ENCODE measurements at places on chromosomes 2 and 18.
A peak's percentile ranks its signal among the peaks of the same experiment; 100 is the strongest.

GRCh38 chr2:147173189-147173581, 671.6 kb upstream of the ACVR2A start:
- DNase-seq, result no peak

- peak; percentile 49 for DNase-seq
Measured at GRCh38 chr2:3423492-3424170, 44.1 kb downstream of the TRAPPC12 start.

DNA sequence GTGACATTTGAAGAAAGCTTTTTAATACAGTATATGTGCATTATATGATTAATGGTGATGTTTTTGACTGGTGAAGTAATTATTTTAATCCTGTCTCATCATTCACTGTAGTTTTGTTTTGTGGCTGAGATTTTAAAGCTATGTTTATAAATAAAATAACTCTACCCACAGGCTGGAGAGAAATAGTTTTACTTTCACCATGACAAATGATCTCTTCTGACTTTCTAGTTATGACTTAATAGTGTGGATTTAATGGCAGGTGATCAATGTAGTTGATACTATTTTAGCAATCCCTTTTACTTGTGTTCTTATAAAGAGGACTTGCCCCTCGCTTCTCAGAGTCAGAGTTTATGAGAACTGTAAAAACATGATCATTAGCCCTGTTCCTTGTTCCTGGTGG, 289.5 kb upstream of the SIX3 start:
- DNase-seq, result no peak

DNA sequence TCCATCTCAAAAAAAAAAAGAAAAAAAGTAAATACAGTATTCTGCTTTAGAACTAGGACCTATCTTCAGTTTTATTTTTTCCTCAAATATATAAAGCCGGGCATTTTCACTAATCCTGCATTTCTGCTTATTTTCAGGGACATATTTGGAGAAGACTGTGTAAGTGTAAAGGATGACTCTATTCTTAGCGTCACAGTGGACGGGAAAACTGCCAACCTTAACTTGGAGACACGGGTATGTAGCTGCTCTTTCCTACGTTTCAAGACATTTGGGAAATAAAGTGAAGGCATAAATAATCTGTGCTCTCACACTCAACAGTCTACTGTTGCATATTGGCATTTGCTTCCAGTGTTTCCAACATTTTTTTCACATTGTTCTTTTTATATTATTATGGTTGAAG, 3.1 kb upstream of the IAH1 start:
- no peak for DNase-seq

DNA sequence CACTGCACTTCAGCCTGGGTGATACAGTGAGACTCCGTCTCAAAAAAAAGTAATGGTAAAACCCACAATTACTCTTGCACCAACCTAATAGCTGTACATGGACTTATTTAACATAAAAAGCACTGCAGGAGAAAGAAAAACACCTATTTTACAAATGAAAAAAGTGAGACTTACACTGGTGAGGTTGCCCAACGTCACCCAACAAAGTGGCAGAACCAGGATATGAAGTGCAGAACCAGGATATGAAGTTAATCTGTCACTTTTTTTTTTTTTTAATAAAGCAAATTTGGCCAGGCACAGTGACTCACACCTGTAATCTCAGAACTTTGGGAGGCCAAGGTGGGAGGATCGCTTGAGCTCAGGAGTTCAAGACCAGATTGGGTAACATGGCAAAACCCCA, 13.5 kb upstream of the STK17B start:
- no peak for DNase-seq

DNA sequence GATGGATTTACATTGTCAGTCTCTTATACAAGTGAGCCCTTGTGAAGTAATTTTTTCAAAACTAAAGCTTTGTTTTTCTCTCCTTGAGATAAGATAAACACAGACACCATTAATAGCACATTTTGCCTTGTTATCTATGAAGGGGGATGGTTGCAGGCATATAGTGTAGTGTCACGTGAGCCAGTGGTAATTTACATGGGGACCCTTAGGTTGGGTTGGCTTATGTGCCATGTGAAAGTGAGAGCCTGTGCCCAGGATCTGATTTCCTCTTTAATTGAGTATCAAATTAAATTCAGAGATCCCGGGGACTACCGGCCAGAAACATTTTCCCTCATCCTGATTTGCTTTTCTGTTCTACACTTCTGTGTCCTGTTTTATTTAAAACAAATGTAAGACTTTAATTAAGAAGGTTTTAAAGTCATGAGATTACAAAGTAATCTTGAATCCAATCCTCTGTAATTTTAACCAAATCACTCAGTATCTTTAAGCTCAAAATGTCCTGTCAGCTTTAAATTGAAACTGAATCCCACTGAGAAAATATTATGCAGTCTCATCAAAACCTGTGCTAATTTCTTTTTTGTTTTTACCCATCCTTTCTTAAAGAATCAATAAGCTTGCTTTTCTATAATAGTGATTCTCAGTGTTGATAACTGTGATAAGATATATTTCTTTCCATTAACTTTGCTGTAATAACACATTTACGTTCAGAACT, 63.8 kb downstream of the PTPRM start:
- no peak for DNase-seq

DNA sequence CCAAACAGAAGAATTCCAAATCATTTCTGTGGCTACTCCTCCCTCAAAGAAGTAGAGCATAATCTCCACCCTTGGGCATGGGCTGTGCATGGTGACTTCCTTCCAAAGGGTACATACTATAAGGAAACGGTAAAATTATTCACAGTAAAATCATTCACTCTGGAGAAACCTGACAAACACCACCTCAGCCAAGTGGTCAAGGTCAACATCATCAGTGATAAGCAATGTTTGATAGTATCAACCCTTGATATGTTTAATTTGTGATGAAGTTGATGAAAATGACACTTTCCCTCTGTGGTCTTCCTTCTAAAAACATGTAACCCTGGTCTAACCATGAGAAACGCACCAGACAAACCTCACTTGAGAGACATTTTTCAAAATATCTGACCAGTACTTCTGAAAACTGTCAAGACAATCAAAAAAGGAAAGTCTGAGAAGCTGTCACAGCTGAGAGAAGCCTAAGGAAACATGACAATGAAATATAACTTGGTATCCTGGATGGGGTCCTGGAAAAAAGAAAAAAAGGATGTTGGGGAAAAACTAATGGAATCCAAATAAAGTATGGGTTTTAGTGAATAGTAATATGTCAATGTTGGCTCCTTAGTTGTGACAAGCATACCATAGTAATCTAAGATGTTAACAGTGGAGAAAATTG, 9.4 kb upstream of the TXNDC2 start:
- no peak for DNase-seq

GRCh38 chr2:149141046-149141445, 102.5 kb downstream of the LYPD6B start:
- DNase-seq, result no peak

- DNase-seq, result no peak
Measured at GRCh38 chr2:42386682-42387081, 25.7 kb upstream of the COX7A2L start.

DNA sequence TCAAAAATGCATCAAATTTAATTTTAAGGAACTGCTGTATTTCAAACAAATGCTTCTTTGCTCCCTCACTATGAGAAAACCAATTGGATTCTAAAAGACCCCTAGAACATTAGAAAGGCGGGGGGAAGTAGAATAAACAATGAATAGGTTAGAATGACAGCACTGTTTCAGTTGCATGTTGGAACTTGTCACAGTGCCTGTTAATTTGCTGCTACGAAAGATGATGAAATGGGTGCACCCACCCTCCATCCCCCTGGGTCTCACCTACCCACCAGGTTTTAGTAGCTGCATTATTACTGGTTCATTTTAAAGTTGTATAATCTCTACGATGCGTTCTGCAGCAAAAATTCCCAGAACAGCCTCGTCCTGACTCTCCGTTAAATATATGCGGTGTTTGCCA, 193.0 kb upstream of the COPS8 start:
- no peak for DNase-seq

- DNase-seq, result no peak
Measured at GRCh38 chr2:64629329-64629781, 24.4 kb downstream of the SERTAD2 start.

DNA sequence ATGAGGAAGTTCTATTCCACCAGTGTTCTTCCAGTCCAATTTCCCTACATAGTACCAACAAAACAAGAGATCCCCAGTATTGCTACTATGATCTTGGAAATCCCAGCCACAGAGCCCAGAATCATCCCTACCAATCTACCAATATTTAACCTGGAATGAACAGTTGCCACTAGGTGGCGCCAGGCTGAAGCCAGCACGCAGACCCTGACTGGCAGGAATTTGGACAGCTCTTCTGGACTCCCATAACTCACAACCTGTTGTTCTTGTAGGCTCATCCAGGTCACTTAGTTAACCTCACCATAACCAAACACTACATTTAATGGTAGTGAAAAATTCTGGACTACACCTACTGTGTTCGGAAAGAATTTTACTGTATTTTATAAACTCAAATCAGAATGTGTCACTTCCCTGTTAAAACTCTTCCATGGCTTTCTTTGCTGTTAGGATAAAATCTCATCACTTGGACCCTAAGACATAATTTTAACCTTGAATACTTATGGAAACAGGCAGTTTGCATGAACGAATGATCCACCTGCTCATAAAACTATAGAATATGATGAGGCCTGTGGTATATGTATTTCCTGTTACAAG, 59.8 kb upstream of the SLC38A11 start:
- peak; percentile 24 for DNase-seq

GRCh38 chr2:134231301-134231964, 22.4 kb upstream of the MGAT5 start:
- no peak for DNase-seq

GRCh38 chr2:24400207-24400907, 40.0 kb upstream of the ITSN2 start:
- DNase-seq, result no peak

GRCh38 chr2:173614265-173614930, 259.7 kb downstream of the CDCA7 start:
- DNase-seq, result no peak

DNA sequence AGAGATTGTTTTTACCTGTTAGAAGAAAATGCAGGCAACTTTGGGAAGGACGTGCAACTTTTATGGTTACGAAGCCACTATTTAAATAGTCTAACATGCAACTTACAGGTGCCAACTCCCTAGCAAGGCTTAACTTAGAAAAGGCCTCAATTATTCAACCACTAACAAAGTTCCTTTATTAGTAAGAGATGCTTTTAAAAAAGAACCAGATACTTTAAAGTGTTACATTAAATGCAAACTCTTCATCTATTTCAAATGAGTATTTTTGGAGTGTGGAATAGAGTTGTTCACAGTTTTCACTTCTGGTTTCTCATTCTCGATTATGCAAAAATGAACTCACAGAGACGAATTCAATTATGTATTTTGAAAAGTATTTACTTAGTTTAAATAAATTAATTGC, 51.7 kb downstream of the PELI1 start:
- DNase-seq, result no peak

- no peak for DNase-seq
Measured at GRCh38 chr18:48670751-48671560, 132.1 kb downstream of the CTIF start.

DNA sequence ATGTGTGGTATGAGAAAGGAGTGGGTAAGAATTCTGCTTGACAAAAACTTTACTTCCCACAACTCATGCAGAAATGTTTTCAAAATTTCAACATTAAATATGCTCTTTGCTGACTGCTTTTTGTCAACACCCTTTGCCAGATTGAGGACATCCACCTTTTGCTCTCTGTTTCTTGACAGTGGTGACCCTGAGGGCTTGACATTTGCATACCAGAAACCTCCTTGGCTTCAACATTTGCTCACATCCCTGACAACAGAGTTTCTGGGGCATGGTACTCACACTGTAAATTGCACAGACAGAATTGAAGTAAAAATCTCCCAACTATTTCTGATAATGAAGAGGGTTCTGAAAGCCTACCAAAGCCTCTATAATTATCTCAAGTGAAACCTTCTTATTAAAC, 95.7 kb downstream of the RND3 start:
- no peak for DNase-seq

GRCh38 chr2:48251437-48252148, 278.4 kb upstream of the STON1 start:
- no peak for DNase-seq

DNA sequence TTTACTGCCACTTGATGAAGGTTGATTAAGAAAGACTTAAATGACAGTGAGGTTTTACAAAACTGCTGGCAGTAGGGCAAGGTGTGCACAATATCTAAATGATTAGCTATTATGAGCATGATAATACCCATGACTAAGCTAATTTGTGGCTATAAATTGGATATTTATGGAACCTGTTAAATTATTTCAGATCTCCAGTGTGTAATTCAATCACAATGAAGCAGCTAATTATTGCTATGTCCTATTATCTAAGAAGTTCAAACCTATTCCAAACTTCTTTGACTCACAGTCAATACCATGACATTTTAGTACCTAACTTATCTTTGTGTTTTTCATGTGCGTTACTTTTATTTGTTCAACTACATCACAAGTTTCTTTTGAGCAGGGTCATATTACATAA, 253.8 kb upstream of the MMADHC start:
- DNase-seq, result no peak

DNA sequence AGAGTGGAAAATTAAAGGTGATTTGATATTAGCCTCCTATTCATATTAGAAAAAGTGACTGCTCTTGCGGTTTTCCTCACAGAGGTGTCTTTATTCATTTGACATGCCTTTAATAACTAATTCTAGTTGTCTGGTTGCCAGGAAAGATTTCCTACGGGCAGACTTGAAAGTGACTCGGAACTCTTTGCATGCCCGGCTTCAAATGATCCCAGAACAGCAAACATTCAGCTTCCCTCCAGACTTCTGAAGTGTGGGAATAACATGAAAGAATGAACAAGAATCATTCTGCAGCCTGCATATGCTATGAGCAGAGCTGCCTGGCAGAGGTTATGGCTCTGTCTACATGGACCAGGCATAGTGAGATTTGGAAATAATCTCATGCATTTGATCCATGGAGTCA, 89.6 kb upstream of the PKDCC start:
- no peak for DNase-seq

- DNase-seq, result no peak
Measured at GRCh38 chr18:59123588-59124369, 15.9 kb upstream of the SEC11C start.

GRCh38 chr2:137828624-137829023, 135.6 kb upstream of the HNMT start:
- DNase-seq, result no peak

DNA sequence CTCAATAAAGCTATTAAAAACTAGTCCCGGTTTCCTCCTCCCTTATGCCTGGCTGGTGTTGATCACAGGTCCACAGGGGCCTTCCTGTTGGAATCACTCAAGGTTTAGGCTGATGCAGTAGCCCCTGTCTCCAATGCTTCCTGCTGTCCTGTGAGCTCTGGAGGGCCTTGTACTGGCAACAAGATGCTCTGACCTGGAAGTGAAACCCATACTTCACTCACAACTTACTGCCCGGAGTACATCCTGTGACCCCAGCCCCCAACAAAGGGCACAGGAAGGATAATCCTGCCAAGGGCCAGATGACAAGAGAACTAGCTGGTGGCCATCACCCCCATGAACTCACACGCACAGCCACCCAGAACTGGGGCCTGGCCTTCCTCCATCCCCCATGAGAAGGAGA, 50.3 kb downstream of the ZBTB7C start:
- DNase-seq, result no peak

All from T-helper 17 cell (primary cell).